ENCODE measurements at places on chromosomes 3 and 15.

DNA sequence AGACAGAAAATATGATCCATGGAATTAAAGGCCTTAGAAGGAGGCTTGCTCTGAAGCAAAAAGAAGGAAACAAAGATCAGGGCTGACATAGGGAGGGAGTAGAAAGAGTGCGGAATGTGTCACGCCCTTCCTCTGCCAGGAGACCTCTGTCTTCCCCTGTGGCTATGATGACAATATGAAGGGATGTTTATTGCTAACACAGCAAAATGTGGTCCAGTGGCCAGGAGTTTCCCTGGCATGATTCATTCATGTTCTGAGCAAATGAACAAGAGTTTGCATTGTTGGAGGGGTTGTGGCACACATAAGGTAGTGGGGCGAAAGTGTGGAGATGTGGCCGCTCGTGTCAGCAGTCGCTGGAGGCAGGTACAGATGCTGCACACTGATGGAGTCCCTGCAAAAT, 169.4 kb downstream of the SHQ1 start:
- no peak for DNase-seq

DNA sequence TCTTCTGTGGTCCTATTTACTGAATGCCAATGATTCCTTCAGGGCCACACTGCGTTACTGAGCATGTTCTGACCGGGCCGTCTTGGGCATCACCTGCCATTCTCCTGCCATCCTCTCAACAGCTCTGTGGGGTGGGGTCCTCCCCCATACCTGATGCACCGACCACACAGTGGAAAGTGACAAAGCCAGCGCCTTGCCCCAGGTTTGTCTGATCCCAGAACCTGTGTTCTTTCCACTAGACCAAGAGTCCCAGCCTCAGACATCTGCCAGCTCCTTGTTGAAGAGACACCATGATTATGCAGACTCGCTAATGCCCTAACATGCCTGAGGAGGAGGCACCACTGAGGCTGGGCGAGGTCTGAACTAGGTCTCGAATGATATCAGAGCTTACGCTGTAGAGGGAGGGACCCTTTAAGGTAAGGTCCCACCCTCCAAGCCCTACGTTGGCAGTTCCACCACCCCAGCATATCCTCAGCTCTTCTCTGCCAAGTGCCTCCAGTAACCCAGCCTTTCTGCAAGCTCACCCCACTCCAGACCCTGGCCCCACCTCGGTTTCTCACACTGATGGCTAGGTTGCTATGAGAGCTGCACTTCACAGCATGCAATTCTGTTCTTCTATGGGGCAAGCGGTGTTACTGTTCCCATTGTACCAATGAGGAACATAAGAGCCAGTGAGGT, 29.8 kb upstream of the PLXNA1 start:
- DNase-seq = no peak

DNA sequence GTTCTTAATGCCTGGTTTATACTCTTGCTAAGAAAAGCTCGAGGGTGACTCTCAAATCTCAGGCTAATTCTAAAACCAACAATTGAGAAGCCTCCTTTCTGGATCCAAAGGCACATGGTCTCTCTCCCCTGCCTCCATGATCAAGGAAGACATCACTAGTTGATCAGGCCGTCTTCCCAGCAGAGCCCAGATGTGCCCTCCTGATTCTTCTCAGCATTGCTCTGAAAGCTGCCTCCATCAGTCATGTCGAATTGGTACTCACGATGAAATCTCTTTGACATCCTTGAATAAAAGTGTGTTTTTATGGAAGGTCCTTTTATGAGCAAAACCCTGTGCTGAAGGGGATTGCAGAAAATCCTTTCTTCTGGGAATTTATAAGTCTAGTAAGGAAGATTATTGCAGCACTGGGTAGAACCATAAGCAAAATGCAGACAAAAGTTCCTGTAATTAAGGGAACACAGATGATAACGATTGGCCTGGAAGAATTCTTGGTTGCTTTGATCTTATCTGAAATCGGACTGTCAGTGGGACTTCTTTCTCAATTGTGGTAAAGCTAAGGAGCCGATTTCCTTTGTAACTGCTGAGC, 345.9 kb downstream of the PTPRG start:
- DNase-seq = no peak

DNA sequence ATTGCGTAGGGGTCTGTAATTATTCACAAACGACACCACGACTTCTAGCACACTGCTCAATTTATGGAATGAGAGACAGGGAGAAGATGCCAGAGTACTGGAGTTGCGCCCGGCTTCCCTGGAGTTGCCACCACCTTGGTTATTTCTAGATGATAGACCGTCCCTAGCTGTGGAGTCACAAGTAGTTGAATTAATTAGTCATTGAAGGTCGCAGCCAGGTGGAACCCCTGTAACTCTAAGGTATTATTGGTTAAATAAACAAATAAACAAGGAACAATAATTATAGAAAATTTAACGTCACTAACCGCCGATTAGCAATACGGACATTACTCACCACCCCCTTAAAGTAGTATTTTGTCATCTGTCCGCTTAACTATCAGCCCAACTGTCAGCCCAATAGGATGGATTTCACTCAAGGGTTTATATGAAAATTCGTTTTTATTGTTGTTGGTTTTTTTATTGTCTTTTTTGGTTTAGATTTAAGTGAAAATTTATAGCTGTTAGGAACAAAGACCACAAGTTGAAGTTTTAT, 911 bp upstream of the AZI2 start:
- peak; percentile 66 for DNase-seq

DNA sequence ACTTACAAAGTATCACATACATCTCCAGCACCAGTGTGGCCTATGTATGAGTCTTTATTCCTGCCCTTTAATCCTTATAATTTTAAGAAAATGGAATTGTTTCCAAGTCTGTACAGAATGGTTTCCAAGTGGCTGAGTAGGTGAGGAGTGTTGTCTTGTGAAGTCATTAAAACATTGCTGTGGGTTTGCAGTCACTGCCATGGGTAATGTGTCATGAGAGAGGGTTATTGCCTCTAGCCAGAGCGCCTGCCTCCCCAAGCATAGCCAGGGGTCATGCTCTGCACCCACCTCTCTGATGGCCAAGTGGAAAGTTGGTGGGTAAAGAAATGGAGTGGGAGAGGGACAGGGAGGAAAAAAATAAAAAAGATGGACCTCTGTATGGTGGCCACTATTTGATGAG, 25.3 kb downstream of the TRAK1 start:
- DNase-seq = no peak

- DNase-seq = no peak
These were observed 703.2 kb upstream of the CCDC54 start for GRCh38 chr3:106673926-106674569.

DNA sequence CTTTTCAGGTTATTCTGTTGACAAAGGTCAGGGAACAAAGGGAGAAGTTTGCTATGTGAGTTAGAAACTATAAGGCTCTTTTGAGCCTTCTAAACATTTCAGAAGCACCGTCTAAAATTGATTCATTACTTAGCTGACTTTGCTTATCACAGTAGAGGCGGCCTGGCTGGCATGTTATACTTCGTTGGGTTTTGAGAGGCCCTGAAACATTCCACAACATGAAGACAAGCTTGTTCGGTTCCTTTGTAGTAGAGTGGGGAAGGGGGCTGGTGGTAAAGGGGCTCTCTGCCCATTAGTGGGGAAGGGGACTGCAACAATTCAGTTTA, 23.6 kb downstream of the ZBTB38 start:
- no peak for DNase-seq

DNA sequence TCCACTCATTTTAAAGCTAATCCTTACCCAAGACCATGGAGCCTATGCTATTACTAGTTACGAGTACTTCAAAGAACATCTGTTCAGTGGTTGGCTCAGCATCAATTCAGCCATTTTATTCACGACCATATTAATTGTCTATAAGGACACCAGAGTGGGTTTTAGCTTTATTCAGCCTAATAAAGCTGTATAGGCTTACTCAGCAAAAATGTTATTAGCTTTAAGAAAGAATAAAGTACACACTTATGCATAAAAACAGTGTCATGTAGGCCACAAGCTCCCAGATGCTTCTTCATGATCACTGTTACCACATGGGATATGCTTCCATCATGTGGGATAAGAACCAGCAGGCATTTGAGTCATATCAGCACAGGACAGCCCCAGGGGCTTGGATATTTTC, 87.4 kb upstream of the GPR149 start:
- DNase-seq = no peak

- DNase-seq = no peak
These were observed 58.5 kb downstream of the PIK3R4 start for GRCh38 chr3:130688015-130688688.

- DNase-seq = no peak
These were observed 9.7 kb upstream of the ARHGEF26 start for GRCh38 chr3:154111365-154111935.

GRCh38 chr3:50525987-50526386, 22.6 kb upstream of the CACNA2D2 start:
- no peak for DNase-seq

- DNase-seq = no peak
These were observed 490.9 kb upstream of the CFAP20DC start for GRCh38 chr3:59540696-59541095.

DNA sequence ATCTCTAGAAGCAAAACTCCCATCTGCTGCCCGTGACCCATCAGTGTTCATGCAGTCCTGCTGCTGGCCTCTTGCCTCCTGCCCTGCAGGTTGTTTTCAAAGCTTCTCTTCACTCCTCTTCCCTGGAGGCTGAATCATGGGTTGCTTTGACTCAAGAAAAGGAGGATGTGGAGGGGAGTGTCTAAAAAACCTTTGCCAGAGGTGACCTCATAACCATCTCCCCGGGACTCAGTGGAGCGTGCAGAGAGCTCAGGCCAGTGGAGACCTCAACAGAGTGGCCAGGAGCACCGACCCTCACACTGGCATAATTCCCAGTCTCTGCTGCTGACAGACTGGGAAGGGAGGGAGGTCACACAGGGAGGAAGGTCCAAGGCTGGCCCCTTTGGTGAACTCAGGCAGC, 60.9 kb upstream of the ITGA11 start:
- no peak for DNase-seq

DNA sequence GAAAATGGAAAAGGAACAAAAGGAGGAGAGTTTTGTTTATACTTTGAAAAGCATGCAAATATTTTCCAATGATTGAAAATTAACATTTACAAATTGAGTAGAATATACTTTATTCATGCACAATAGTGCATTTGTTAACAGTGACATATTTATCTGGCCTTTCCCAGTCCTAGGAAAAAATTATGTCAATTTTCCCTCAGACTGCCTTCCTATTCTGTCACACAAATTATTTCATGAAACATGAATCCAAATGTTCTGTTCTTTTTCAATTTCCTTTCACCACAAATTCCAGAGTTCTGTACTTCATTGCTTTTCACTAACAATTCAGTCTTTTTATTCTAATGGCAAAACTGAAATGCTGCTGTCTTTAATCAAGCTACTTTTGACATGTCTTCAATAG, 945.1 kb downstream of the ROBO1 start:
- DNase-seq = no peak

DNA sequence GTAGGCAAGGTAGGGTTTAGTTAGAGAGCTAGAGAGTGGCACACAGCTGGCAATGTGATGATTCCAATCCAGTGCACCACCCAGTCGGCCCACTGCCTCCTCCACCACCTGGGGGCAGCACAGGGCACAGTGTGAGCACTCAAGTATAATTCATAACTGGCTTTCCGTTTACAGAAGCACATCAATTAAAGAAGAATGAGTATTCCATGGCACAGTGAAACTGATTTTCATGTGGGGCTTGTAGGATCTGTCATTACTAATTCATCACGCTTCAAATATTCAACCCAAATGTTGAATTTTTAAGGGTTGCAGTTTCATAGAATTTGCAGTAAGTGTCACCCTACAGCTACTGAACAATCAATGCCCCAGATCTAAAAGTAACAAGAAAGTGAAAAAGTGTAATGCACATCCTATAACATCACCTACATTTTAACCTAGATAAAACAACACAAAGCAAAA, 149.9 kb downstream of the IGSF11 start:
- peak; percentile 53 for DNase-seq

DNA sequence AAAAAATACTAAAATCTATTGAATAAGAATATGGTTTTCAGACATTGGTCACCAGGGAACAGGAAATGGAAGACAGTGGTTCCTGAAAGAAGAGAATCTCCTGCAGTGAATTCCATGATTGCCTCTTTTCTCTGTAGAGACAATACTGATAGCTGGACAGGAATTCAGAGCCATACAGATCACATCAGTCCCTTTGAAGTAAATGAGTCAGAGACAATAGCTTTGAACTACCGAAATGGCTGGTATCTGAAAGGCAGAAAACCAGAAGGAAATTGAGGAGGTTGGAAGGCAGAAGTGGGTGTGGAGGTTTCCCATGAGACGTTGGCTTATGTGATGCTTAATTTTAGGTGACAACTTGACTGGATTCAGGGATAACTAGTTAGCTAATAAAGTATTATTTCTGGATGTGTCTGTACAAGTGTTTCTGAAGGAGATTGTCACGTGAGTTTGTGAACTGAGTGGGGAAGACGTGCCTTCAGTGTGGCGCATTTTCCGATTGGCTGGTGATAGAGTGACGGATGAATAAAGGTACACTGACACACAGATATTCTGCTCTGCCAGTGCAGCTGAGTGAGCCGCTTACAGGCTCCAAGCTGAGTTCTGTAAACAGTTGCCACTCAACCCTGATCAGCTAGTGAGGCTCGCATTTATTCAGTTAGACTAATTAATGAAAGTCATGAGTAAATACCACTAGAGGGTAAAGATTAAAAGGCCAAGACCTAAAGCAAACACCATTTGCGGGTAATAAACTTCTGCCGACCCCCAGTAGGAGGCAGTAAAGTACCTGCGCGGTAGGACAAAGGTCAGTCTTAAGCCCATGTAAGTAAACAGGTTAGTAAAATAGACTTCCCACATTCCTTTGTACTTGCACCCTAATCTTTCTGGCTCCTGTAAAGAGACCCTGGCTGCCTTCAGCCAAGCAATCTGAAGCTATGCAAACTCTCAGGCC, 1298.6 kb downstream of the SI start:
- DNase-seq = no peak

DNA sequence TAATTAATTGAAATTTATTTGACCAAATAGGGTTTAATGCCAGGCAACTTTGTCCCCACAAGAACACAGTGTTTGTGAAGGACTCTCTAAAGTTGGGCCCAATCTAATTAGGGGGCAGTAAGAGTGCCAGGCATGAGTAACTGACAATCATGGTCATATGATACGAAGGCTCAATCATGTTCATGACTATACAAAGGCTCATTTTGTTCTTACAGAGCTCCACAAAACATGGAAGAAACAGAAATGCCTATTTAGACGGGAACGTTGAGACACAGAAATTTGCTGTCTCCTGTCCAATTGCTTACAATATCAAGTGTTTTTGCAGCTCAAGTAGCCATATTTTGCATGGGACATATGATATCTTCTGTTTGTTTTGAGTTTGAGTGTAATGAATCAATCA, 391.1 kb downstream of the SI start:
- no peak for DNase-seq
